Lower leg skin (tissue), 4 donors: ENCODE measurements at places on chromosomes 2 and 18. TPM values are rescaled to one million over a fixed set of nuclear protein-coding genes. Genes with fewer than 3 reads are reported as not detected.

The CENPA gene
- 0.47 TPM for total RNA-seq

The SPDYA gene
- not detected for total RNA-seq

The CACNB4 gene
- 2.4 TPM for total RNA-seq

The SLC25A12 gene
- 28.1 TPM for total RNA-seq

GRCh38 chr18:37270038-37270665, 295.4 kb downstream of the CELF4 start:
- no peak for DNase-seq

DNA sequence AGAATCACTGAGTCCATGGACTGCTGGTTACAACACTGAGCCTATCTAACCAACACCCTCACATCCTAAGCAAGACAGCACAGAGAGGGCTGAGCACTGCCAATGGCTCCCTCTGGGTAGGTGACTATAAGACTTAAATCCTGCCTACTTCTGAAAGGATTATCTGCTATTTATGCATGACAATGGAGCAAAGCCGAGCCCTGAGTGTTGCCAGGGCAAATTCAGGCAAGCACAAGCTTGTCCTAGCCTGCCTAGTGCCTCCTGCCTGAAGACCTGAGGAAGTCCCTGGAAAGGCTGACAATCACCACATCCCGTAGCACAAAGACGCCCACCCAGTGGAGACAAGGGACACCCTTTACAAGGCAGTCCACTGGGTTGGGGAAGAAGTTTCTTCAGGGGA, 129.7 kb downstream of the OSR1 start:
- DNase-seq, result no peak

GRCh38 chr2:69306393-69306821, 80.6 kb downstream of the GFPT1 start:
- no peak for DNase-seq

- DNase-seq, result no peak
These were observed 76.8 kb downstream of the LYPD1 start for GRCh38 chr2:132593171-132593570.

- DNase-seq, result no peak
These were observed 218.0 kb downstream of the LOXHD1 start for GRCh38 chr18:46439037-46439436.

GRCh38 chr2:45669032-45669486, 17.6 kb downstream of the PRKCE start:
- no peak for DNase-seq

- no peak for DNase-seq
These were observed 52.9 kb upstream of the APCDD1 start for GRCh38 chr18:10401521-10401920.

GRCh38 chr2:169620509-169620908, 36.4 kb downstream of the PPIG start:
- DNase-seq, result no peak
